Liver (tissue), 10 donors: ENCODE measurements at places on chromosomes 11 and 22. TPM values are rescaled to one million over a fixed set of nuclear protein-coding genes. Genes with fewer than 3 reads are reported as not detected.

The C11orf42 gene
- not detected for polyA plus RNA-seq

- H3K36me3 ChIP-seq: peaks cover 10% of the 10 kb centered on the region
- no peak overlapping the region for H3K27ac ChIP-seq
- DNase-seq: no peak
- no peaks in the 10 kb centered on the region for H3K27me3 ChIP-seq
Measured at GRCh38 chr11:34988294-34989255, 72.2 kb downstream of the PDHX start.

DNA sequence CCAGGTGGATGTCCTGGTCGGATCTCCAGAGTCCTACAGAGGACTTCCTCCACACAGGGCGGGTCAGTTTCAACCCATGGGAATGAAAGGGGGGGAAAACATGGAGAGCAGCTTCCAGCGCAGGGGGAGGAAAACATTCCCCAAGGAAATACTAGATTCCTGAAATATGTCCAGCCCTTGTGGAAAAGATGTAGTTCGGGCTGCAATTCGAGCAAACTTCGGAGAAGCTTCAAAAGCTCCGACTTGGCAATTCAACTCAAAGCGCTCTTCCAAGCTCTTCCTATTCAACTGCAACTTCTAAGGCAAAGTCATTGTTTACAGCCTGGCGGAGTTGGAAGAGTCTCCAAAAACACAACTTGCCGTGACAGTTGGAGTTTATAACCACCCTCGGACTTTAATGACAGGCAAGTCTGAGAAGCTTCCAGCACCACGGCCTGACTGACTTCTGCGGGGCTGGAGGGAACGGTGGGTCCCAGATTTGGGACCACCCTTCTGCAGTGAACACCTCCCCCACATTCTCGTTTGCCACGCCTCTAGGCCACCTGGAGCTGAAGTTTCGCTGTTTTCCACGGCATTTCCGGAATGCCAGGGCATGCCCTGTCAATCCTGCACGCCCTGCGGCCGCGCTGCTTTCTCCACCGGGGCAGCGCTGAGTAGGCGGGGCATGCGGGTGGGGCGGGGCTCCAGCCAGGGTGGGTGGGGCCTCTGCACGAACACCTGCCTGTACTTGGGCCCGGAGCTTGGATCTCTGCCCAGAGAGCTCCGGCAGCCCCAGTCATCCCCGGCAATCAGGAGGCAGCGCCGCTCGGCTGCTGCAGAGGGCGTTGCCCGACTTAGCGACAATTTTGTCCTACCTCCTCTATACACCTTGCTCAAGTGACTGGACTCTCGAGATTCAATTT is 49.0 kb upstream of the BIRC3 start:
- DNase-seq: peak; percentile 81
- H3K4me3 ChIP-seq: peak overlapping the region; percentile 37
- peak overlapping the region; percentile 83 for H3K27ac ChIP-seq
- no peaks in the 10 kb centered on the region for H3K27me3 ChIP-seq
- H3K4me1 ChIP-seq: peaks cover 12% of the 10 kb centered on the region

GRCh38 chr11:121500275-121500674 is 47.5 kb upstream of the SORL1-AS1 start:
- H3K4me3 ChIP-seq: no peak overlapping the region
- H3K4me1 ChIP-seq: no peaks in the 10 kb centered on the region
- no peak overlapping the region for H3K27ac ChIP-seq
- H3K27me3 ChIP-seq: no peaks in the 10 kb centered on the region

GRCh38 chr11:116641561-116642045 is 131.2 kb downstream of the BUD13 start:
- H3K27ac ChIP-seq: no peak overlapping the region
- peak; percentile 52 for DNase-seq
- H3K4me1 ChIP-seq: no peaks in the 10 kb centered on the region

DNA sequence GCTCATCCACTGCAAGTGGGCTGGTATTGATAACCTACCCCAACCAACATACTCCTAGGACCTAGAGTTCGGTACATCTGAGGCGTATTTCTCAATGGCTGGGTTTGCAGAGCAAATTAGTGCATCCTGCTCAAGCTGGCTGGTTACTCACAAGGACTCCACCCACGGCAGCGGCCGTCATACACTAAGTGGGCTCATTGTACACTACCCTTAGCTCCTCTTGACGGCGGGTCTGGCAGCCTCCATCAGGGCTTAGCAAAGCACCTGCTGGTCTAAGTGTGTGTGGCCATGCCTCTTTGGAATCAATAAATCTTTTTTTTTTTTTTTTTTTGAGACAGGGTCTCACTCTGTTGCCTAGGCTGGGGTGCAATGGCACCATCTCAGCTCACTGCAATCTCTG is 20.2 kb upstream of the KCNJ11 start:
- H3K4me3 ChIP-seq: no peak overlapping the region
- H3K27me3 ChIP-seq: no peaks in the 10 kb centered on the region
- no peak for DNase-seq
- no peak overlapping the region for H3K27ac ChIP-seq
- H3K4me1 ChIP-seq: peaks cover 6% of the 10 kb centered on the region

DNA sequence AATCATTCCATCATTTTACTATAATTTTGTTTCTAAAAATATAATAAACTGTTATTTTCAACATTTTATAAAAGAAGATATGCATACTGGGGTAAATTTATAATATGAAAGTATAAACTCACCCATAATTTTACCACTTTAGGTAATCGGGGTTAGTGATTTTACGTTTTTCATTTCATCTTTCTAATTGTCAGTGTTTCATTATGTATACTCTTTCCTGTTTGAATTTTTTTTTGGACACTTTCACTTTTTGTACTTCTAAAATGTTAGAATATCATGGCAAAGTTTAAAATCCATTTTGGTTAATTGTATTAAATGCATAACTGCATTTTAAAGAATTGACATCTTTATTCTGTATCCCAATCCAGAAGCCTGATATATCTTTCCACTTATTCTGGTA is 115.8 kb downstream of the METTL15 start:
- H3K36me3 ChIP-seq: no peaks in the 10 kb centered on the region
- no peak overlapping the region for H3K4me3 ChIP-seq
- H3K27me3 ChIP-seq: no peaks in the 10 kb centered on the region
- no peaks in the 10 kb centered on the region for H3K4me1 ChIP-seq
- DNase-seq: no peak

DNA sequence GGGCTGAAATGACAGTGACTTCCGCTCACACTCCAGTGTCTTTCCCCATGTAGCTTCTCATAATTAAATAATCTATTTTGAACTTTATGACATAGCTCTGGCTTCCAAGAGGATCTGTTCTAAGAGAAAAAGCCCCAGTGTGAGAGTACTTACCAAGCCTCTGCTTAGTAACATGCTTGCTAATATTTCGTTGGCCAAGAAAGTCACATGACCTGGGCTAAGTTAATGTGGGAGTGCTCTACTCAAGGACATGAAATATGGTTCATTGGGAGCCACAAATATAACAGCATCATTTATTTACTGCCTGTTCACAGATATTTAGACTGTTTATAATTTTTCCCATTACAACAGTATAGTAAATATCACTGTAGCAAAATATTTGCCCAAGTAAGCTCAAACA is 42.5 kb downstream of the CCDC73 start:
- no peak overlapping the region for H3K4me3 ChIP-seq
